ENCODE measurements at places on chromosomes 4 and X.

- peak; percentile 29 for DNase-seq
Measured at GRCh38 chrX:105876658-105877057, 54.3 kb downstream of the NRK start.

- no peak for DNase-seq
Measured at GRCh38 chr4:101321481-101322042, 25.8 kb downstream of the PPP3CA start.

DNA sequence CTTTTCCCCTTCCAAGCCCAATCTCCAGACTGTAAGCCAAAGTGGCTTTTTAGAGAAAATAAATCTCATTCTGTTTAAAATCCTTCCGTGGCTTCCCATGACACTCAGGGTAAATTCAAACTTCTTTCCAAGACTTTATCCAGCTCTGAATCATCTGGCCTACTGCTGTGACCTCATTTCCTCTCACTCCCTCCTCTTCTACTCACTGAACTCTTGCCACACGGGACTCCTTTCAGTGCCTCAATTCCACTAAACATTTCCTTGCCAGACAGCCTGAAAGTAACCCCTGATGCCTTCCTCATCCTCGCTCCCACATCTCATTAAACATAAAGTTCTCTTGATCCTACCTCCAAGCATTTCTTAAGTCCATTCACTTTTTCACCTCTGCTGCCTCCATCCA, 27.8 kb upstream of the RNF128 start:
- DNase-seq: no peak

GRCh38 chr4:52933738-52934137, 71.6 kb downstream of the RASL11B start:
- no peak for DNase-seq

GRCh38 chrX:48938721-48939425, 18.5 kb downstream of the OTUD5 start:
- no peak for DNase-seq

DNA sequence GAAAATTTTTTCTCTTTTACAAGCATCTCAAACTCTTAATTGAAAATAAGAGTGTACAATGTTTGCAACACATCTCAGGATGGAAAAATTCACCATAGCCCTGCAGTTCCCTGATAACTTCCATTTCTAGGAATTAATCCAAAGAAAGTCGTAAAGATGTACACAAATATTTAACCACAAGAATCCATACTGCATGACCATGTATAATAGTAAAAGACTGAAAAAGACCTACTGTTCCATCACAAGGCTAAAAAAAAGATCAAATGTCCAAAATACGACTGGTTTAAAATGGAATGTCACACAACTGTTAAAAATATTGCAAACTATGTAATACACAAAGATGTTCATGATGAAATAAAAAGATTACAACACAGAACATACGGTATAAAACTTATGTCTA, 32.1 kb downstream of the HUWE1 start:
- no peak for DNase-seq

DNA sequence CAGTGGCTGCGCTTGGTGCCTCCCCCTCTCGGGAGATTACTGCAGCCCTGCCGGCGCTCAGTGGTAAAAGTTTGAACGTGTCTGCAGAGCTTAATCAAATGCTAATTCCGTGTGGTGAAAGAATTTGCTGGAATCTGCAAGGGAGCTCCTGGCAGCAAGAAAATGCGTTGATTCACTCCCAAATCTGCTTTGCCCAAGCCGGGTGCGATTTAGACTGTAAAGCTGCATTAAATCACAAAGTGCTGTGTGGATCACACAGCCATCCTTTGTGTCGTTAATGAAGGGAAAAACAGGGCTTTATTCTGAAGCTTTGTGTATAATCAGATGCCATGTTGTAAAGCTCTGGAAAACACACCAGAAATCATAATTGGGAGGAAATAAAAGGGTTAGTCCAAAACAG, 444.1 kb downstream of the BCOR start:
- DNase-seq: no peak

DNA sequence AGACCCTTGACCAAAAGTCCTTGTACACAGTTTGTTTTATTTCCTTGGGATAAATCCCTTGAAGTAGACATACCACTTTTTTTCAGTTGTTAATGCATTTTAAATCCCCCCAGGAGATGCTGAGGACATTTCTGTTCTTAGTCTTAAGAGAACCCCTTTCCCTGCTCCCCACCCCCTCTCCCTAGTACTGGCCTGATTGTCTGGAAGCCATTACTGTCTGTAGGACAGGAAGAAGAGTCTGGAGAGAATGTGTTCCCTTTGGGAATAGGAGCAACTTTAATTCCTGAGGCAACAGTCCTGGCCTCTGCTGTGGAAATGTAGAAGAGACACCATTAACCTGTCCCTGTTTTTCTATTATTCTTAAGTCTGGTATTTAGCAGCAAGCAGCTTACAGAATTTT, 52.3 kb upstream of the TMEM131L start:
- no peak for DNase-seq

DNA sequence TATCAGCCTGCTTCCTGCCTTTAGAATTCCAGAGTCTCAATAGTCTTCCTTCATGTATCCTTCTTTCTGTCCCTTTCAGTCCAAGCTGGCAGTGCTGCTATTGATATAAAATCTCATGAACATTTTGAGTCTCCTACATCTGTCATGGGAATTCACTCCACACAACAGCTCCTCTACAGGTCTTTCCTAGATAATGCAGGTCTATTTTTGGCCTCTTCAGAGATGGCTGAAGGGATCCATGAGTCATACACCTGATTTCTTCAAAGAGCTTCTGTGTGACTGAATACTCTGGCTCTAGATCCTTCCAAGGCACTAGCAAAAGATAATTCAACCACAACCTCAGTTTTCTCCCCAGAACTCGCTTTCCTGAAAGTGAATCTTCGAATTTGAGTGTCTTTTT, 115.4 kb downstream of the STPG2 start:
- DNase-seq: peak; percentile 10

- DNase-seq: no peak
Measured at GRCh38 chr4:111963158-111963700, 182.0 kb upstream of the FAM241A start.

GRCh38 chr4:36891971-36892370, 352.6 kb upstream of the NWD2 start:
- DNase-seq: no peak

DNA sequence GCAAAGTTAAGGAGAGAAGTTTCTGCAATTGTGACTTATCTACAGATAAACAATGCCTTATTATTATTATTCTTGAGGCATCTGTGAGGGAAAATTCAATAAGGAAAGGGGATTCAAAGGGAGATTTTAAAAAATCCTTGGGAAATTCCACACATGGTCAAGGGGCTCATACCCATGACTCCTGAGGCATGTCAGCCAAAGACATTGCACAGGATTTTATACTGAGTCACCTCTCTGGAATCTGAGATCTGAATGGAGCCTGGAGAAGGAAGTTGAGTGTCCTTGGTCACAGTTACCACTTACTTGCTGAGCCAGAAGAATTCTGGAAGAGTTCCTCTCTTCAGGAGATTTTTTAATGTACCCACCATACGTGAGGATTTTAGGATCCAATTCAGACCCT, 14.4 kb upstream of the CXCL8 start:
- no peak for DNase-seq

- no peak for DNase-seq
Measured at GRCh38 chr4:661881-662761, 12.0 kb downstream of the ATP5ME start.

DNA sequence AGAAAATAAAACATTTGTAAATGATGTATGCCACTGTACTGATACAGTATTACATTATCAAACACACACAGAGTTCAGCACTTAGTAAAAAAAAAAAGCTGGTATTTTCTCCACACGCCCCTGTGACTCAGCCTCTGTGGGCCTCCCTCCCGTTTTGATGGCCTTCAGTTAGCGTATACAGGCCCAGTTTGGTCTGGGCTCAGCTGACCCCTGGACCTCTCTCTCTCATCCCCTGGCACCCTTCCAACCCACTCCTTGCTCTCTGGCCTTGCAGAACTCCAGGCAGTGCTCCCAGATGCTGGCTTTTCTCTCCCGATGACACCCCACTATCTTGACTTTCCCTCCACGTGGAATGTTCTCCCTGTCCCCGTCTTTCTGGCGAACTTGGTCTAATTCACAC, 89.0 kb upstream of the LIMCH1 start:
- no peak for DNase-seq

DNA sequence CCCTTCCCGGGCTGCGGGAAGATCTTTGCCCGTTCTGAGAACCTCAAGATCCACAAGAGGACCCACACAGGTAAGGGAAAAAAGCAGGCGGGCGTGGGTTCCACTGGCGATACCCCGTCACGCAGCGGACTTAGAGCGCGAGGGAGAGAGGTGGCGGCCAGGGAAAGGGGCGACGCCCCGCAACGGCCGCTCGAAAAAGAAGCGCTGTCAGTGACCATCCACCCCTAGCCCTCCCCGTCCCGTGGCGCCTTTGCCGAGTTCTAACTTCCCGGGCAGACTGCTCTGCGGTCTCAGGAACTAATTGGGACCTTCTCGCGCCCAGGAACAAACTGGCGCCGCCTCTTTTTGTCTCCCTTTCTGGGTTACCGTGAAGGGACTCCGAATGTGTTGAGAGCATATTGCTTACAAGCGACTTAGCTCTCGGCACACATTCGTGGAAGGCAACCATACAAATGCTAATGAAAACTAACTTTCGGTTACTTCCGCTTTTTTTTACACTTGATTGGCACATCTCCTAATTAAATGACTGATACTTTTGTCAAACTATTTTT, 1.8 kb downstream of the ZIC3 start:
- DNase-seq: no peak

DNA sequence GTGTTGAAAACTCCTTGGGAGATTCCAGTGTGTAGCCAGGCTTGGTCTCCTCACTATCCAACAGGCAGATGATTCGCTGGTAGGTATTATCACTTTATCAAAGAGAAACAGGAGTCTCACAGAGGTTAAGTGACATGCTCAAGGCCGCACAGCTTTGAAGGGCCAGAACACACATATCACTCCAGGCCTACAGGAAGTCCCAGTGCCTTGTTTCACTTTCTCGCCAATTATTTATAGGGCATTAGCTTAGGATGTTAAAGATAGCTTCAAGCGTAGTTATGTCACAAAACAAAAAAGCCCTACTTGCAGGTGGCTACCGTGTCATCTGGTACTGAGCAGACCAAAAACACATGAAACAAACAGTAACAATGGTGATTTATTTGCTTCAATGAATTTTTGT, 13.2 kb downstream of the ATP8A1 start:
- DNase-seq: no peak

GRCh38 chr4:153735906-153736461, 23.8 kb downstream of the RNF175 start:
- DNase-seq: no peak

GRCh38 chrX:11478911-11479310, 185.7 kb downstream of the AMELX start:
- no peak for DNase-seq

DNA sequence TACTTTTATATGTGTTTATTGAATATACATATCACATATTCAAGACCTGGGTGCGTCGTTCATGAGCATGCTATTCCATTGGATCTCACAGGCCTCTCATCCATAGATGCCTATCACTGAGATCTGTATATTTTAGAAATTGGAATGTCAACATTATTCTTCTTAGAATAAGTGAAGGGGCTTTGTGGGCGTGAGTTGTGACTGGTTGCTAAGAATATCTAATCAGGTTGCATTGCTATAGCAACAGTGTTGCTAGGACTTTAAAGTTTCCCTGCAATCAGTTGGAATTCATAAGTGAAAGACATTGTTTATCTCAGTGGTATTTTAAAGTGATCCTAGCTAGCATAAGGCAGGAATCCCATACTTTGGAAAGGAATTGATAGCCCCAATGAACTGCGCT, 36.7 kb upstream of the ANK2 start:
- DNase-seq: no peak

GRCh38 chr4:126071346-126072333, 756.9 kb downstream of the FAT4 start:
- no peak for DNase-seq

- no peak for DNase-seq
Measured at GRCh38 chr4:106418444-106418843, 49.9 kb upstream of the GIMD1 start.

GRCh38 chr4:88584471-88584900, 7.8 kb upstream of the HERC3 start:
- no peak for DNase-seq

DNA sequence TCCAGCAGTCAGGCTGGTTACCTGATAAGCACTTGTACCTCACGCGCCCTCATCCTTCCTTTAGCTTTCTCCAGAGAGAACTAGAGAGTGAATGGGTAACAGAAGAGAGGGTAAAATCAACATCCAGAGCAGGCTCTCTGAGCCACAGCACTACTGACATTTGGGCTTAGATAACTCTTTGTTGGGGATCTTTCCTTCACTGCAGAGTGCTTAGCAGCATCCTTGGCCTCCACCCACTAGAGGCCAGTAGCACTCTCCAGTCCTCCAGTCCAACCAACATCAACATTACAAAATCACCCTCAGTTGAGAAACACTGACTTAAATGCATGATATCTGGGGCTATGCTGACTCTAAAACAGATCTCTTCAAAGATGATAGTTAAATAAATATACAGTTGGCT, 220.7 kb downstream of the TACR3 start:
- no peak for DNase-seq

DNA sequence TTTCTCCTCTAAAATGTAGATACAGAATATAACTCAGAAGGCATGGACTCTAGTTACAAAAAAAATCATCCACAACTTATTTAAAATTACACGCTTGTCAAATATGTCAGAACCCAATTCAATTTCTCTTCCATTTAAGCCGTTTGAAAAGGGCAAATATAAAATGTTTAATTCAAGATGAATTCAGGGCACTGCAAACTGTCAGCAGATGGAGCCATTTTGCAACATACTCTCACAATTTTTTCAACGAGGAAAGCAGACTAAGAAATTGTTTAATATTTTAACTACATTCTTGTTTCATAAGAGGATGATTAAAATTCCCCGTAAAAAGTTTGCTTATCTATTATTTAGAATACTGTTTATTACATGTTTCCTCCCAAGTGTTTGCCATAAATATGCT, 321.3 kb upstream of the CPXCR1 start:
- no peak for DNase-seq

DNA sequence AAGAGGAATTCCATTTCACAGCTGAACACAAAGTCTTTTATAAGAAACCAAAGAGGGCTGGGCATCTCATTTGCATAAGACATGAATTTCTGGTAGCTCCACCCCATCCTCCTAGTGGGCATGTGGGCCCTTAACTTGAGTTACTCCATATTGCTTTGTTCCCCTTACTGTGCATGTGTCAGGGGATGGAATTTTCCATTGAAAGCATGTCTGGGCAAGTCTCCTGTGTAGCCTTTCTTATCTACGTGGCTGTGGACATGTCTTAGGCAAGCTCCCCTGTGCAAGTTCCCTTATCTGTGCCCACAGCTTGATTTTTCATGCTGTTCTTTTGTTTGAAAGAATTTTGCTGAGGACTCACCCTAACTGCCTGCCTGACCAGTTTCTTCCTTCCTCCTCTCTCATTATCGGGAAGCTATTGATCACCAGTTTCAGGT, 123.5 kb upstream of the JADE1 start:
- DNase-seq: no peak

- DNase-seq: no peak
Measured at GRCh38 chr4:184388106-184388505, 86.2 kb downstream of the IRF2 start.

GRCh38 chrX:19640693-19641374, 125.5 kb upstream of the MAP3K15 start:
- no peak for DNase-seq

GRCh38 chr4:105352826-105353225, 121.0 kb downstream of the PPA2 start:
- DNase-seq: no peak

GRCh38 chr4:5722328-5722727, 11.3 kb downstream of the EVC start:
- no peak for DNase-seq
